ENCODE measurements at places on chromosomes 2 and 18.

GRCh38 chr2:143420313-143420712, 291.1 kb downstream of the ARHGAP15 start:
- DNase-seq = no peak

DNA sequence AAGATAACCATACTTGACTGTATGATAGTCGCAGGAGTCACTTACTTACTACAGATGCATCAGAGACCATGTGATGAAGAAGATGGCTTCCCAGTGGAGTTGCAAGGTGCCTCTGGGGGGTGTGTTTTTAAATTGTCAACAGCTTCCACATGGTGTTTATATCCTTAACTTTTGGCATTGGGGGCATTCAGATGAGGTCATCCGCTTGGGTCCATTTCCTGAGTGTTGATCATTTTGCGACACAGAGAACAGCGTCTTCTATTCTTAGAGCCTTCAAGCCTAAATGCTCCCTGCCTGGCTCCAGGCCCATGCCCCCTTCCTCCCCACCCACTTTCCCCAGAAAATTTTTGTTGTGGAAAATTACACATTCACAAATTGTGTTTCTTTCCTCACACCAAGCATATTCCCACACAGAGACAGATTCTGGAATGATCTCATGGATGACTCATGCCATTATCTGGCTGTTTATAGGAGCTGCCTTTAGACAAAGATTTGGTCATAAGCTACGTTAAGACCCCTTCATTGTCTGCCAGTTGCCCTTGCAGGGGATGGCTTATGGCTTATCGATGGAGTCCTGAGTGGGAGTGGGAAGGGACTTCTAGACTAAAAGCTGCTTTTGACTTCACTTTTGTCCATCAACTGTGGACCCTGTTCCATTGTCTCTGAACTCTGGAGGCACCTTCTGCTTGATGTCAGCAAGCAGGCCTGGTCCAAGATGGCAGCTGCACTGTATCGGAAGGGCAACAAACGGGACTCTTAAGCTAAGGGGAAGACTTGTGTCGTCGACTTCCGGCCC, 91.8 kb downstream of the CABLES1 start:
- DNase-seq = peak; percentile 82

GRCh38 chr2:176270100-176270750, 983 bp downstream of the MTX2 start:
- DNase-seq = no peak

GRCh38 chr2:186910996-186911395, 62.0 kb upstream of the ZSWIM2 start:
- DNase-seq = no peak

GRCh38 chr2:47346-47725, 1.0 kb upstream of the FAM110C start:
- no peak for DNase-seq

- DNase-seq = no peak
Observed at GRCh38 chr2:150994076-150994475, 267.6 kb downstream of the RBM43 start.

DNA sequence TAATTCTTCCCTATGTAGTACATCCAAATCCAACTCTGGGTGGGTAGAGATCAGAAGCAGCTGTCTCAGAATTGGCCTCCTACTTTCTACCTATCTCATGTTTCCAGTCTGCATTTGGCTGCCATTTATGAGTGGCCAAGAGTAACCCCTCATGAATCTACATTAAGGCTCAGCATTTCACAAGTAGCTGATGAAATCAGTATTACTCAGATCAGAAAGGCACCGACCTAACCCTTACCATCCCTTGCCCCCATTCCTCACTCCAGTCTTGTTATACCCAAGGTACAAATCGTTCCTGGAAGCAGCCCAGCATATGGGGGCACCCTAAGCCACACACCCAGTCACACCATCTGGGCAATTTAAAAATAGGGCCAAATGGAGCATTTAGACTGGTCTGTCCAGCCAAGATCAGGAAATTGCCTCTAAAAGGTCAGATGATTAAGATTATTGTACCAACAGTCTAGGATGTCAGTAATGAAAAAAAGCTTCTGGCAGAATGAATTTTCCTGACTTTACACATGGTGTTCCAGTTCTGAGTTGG, 37.1 kb downstream of the CD28 start:
- DNase-seq = peak; percentile 64

- peak; percentile 73 for DNase-seq
Observed at GRCh38 chr2:202871300-202872141, at the start of gene ICA1L. ICA1L (minus strand) TSS chr2:202871766; CDS start chr2:202829009, 42,757 bp downstream.

GRCh38 chr2:4465671-4466070, 762.3 kb downstream of the DCDC2C start:
- no peak for DNase-seq

GRCh38 chr18:23498877-23499276, 4.4 kb upstream of the RMC1 start:
- DNase-seq = peak; percentile 66

- DNase-seq = no peak
Observed at GRCh38 chr18:69949538-69949936, 1.9 kb upstream of the CD226 start.

GRCh38 chr18:51751901-51752300, 554.4 kb upstream of the MEX3C start:
- DNase-seq = no peak

DNA sequence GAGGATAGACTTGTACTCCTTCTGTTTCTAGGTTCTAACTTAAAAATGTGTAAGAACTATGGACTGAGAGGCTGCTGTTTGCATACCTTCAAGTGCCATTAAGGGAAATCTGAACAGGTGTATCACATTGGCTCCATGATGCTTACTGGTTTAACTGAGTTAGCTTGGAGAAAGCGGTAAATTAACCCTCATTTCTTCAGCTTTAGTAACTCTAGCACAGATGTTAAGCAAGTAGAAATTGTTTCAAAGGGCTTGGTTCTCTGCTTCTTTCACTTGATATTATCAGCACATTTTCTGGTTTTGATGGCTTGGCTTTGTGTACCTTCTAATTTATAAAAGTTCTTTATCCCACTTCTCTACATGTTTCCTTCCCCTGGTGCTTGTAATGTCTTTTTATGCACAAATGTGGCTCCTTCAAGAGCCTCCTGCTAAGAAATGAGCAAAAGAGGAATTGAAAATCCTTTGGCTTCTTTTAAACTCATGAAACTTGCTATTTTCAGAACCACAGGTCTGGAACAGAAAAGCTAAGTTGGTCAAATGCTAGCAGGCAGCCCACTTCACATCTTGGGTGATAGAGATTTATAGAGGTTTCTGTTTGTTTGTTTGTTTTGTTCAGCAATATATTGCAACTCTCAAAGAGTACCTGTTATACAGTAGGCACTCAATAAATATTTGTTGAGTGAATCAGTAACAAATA, 249.9 kb upstream of the THUMPD2 start:
- no peak for DNase-seq

DNA sequence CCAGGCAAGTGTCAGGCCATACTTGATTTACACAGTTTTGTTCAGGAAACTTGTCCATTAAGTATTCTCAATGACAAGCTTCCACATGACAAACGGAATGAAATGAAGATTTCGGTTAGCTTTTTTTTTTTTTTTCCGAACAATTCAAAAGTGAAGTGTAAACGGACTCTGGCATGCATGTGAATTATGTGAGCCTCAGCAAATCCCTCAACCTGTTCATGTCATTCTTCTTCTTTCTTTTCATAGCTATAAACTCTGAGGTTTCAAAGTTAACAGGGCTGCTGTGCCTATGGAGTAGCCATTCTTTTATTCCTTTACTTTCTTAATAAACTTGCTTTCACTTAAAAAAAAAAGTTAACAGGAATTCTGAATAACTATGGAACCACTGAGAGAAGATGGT, 110.3 kb downstream of the NOL10 start:
- DNase-seq = no peak

- no peak for DNase-seq
Observed at GRCh38 chr18:35468711-35469110, 29.0 kb downstream of the INO80C start.

DNA sequence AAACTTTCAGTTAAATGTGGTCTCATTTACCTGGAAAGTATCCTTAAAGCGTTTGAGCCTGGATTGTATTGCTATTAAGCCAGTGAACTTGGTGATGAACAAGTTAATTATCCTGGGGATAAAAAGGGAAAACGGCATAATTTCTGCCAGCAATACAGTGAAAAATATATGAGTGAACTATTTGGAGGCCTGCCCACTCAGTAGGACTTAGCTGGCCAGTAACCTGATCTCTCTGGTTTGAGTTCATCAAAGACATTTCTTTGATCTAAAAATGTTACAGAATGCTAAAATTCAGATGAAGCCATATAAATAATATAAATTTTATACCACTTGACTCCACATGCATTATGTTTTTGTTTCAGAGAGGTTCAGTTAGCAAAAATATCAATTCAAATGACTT, 241.1 kb upstream of the VWC2L start:
- no peak for DNase-seq

DNA sequence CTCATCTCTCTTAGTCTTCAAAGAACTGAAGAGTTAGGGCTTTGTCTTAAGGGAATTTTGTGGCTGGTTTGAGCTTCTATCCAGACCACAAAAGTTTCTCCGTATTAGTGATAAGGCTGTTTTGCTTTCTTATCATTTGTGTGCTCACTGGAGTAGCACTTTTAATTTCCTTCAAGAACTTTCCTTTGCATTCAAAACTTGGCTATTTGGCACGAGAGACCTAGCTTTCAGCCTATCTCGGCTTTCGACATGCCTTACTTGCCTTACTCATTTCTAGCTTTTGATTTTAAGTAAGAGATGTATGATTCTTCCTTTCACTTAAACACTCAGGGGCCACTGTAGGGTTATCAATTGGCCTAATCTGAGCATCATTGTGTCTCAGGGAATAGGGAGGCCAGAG, 29.9 kb downstream of the HDHD2 start:
- no peak for DNase-seq

GRCh38 chr2:111919794-111920608, 21.6 kb downstream of the MERTK start:
- DNase-seq = peak; percentile 49

DNA sequence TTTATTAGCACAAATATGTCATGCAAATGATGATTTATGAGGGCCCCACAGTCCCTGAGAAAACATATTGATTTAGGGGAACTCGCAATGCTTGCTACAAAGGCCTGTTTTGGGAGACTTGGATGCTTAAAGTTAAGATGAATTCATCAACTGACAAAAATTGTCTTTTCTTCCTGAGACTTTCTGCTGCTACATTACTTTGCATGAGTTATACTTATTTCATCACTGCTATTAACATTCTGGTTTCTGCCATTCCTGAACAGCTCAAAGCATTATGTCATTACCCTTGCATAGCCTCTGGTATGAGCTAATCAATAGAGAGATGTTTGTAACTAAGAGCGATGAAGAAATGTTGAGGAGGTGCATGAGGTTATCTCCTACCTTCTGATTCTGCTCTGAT, 74.4 kb downstream of the SOX11 start:
- DNase-seq = no peak

DNA sequence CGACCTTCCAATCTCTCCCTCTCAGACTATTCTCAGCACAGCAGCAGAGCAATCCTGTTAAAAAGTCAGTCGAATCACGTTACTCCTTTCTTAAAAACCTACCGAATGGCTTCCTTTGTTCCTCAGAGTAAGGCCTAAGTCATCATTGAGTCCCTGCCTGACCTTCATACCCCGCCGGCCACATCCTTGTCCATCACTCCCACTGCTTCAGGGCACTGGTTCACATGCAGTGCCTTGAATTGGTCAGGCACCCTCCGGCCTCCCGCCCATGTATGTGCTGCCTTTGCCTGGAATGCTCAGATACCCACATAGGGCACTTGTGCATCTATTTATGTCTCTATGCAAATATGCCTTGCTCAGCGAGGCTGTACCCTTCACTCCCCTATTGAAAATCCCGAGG, 206.4 kb downstream of the DLGAP1 start:
- DNase-seq = no peak

DNA sequence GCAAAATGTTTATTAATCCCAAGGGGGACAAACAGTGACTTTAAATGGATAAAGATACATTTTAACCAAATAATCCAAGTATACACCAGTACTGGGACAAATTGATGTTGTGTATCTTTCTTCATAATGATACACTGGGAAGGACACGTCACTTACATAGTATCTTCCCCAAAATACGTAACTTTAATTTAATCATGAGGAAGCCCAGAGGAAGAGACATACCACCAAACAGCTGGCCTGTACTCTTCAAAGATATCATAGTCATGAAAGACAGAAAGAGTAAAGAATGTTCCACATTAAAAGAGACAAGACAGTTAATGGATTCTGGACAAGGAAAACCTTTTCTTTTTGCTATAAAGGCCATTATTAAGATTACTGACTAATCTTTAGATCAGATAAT, 37.1 kb downstream of the AGFG1 start:
- DNase-seq = no peak

DNA sequence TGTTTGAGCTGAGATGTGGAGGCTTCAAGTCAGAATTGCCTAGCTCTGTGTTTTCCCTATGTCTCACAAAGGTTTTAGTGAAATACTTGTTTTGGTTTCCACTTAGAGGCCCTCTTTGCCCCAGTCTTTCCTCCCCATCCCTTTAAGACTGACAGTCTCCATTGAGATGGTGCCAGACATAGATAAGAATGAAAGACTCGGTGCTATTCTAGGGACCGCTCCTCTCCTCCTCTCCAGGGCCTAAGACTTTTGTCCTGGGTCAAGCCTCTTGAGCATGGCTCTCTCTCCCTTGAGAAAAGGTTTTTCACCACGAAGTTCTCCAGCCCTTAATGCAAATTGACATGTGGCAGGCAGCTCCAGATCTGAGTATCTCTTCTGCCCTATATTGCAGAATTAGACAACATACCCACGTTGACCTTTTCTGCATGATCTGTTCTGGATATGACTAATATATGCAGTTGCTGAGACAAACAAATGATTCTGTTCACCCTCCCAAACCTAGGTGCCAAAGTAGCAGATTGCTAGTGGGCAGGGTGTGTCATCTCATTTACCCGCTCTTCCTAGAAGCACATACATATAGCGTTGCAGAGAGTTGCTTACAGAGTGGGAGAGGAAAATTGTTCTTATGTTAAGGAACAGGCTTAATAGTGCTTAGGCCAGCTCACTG, 47.5 kb upstream of the ACSL3 start:
- DNase-seq = peak; percentile 53

All from RPMI7951 (cell line).